Activated T-helper 1 cell treated with anti-CD3 and anti-CD28 coated beads, Interleukin-12 subunit alpha, Interleukin-12 subunit beta, Interleukin-2, Interleukin-4 antibody, amounts not matched to agents 30 ng/mL and 10 ng/mL and 1 ng/mL, durations not matched to agents 14 hours and 24 hours and 36 hours (primary cell): ENCODE measurements at places on chromosomes 13 and 19.

GRCh38 chr13:31437975-31438374 lies 238.2 kb downstream of the B3GLCT start:
- H3K4me1 ChIP-seq = no peaks in the 10 kb centered on the region
- no peak for DNase-seq
- no peaks in the 10 kb centered on the region for H3K36me3 ChIP-seq

- no peak overlapping the region for H3K27ac ChIP-seq
- no peak overlapping the region for H3K4me3 ChIP-seq
- no peaks in the 10 kb centered on the region for H3K27me3 ChIP-seq
- no peaks in the 10 kb centered on the region for H3K36me3 ChIP-seq
- no peak for DNase-seq
Observed at GRCh38 chr19:952680-953444, 27.0 kb downstream of the ARID3A start.

- H3K27ac ChIP-seq = no peak overlapping the region
- DNase-seq = no peak
- peaks cover 1% of the 10 kb centered on the region for H3K36me3 ChIP-seq
- H3K4me3 ChIP-seq = no peak overlapping the region
Observed at GRCh38 chr19:39193803-39194202, 3.0 kb upstream of the NCCRP1 start.

- no peak overlapping the region for H3K4me3 ChIP-seq
- H3K4me1 ChIP-seq = no peaks in the 10 kb centered on the region
- no peaks in the 10 kb centered on the region for H3K27me3 ChIP-seq
- H3K36me3 ChIP-seq = no peaks in the 10 kb centered on the region
- no peak overlapping the region for H3K27ac ChIP-seq
- no peak for DNase-seq
Observed at GRCh38 chr19:56884441-56884840, 43.9 kb upstream of the PEG3 start.

DNA sequence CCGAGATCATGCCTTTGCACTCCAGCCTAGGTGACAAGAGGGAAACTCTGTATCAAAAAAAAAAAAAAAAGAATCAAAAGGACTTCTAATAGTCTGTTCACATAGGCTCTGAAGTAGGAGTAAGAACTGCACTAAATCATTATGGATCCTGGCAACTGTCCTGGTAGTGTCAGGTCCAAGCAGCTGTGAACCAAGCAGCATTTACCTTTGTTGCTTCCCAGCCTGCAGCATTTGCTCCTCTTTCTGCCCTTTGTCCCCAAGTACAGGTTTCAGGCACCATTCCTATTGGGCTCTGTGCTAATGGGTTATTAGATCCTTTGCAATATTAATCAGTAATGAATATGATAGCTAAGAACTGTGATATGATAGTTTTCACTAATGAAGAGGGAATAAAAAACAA lies 77.4 kb upstream of the NBEA start:
- H3K27me3 ChIP-seq = peaks cover 1% of the 10 kb centered on the region
- no peak overlapping the region for H3K4me3 ChIP-seq
- H3K27ac ChIP-seq = no peak overlapping the region
- no peak for DNase-seq
- no peaks in the 10 kb centered on the region for H3K4me1 ChIP-seq

DNA sequence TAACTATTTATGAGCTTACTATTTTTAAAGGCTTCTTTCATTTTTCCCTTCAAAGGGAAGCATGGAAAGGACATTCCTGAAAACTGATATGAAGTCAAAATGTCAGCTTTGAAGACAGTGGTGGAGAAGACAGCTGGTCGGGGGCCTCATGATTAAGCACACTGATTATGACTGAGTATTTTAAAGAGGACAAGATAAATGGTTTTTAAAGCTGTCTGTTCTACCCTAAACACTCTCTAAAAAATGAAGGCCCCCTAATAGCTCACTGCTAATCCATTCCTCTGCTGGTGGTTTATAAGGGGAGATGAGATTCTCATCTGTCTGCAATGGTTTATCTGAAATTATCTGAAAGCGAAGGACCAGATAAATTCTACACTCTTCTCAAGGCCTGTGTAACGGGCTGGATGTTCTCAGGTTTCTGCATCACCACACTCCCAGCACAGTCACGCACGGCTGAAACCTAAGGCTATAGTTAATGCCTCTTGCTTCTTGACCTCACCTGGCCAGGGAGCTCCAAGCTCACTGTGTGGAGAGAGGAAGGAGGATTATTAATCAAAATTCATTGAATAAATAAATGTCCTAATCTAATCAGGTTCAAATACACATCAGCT lies 86.9 kb upstream of the DOCK9 start:
- H3K27me3 ChIP-seq = no peaks in the 10 kb centered on the region
- no peak overlapping the region for H3K4me3 ChIP-seq
- peak overlapping the region; percentile 10 for H3K27ac ChIP-seq
- peaks cover 66% of the 10 kb centered on the region for H3K4me1 ChIP-seq
- no peak for DNase-seq

DNA sequence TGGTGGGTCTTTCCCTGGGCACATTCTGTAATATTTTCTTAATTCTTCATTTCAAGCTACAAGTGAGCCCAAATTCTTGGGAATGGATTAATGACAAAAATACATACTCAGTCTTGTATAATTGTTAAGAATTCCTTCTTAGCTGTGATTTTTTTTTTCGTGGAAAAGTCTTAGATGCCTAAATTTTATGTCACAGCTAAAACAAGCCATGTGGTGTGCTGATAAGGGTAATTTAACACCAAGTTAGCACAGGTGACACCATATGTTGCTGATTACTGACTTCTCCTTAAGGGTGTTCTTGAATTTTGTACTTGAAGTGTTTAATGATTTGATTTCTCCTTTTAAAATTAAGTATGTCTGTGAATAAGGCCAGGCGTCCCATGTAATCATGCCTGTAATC lies 29.3 kb downstream of the WDFY2 start:
- peaks cover 2% of the 10 kb centered on the region for H3K27me3 ChIP-seq
- peaks cover 7% of the 10 kb centered on the region for H3K36me3 ChIP-seq
- H3K4me1 ChIP-seq = peaks cover 13% of the 10 kb centered on the region
- no peak for DNase-seq

GRCh38 chr19:42122691-42123607 lies 9.3 kb downstream of the POU2F2 start:
- H3K27ac ChIP-seq = peak overlapping the region; percentile 97
- H3K36me3 ChIP-seq = peaks cover 33% of the 10 kb centered on the region
- H3K4me3 ChIP-seq = peak overlapping the region; percentile 78
- H3K27me3 ChIP-seq = no peaks in the 10 kb centered on the region
- DNase-seq = peak; percentile 42
